Gastrocnemius medialis (tissue), 4 donors: ENCODE measurements at places on chromosomes 1 and 21. TPM values are rescaled to one million over a fixed set of nuclear protein-coding genes. Genes with fewer than 3 reads are reported as not detected.
A peak's percentile ranks its signal among the peaks of the same experiment; 100 is the strongest.

The MAEL gene
- not detected for total RNA-seq

GRCh38 chr1:118101515-118101844 is 83.5 kb downstream of the SPAG17 start:
- no peak for DNase-seq
- H3K4me3 ChIP-seq = no peak overlapping the region
- no peaks in the 10 kb centered on the region for H3K27me3 ChIP-seq
- H3K27ac ChIP-seq = no peak overlapping the region

DNA sequence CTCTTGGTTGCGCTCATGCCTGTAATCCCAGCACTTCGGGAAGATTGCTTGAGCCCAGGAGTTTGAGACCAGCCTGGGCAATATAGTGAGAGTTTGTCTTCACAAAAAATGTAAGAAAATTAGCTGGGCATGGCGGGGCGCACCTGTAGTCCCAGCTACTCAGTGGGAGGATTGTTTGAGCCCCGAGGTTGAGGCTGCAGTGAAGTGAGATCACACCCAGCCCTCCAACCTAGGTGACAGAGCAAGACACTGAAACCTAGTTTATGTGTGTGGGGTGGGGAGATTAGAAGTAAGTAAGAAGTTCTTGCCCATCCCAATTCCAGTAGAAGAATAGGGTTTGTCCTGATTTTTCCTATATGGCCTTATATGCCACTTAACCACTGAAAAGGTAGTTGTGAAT is 2.0 kb downstream of the RPL5 start:
- peak overlapping the region; percentile 97 for H3K27ac ChIP-seq
- peak overlapping the region; percentile 90 for H3K4me3 ChIP-seq
- H3K4me1 ChIP-seq = peaks cover 32% of the 10 kb centered on the region
- no peak for DNase-seq

The OR2T29 gene
- not detected for total RNA-seq

The GOLT1A gene
- 1.3 TPM for total RNA-seq

DNA sequence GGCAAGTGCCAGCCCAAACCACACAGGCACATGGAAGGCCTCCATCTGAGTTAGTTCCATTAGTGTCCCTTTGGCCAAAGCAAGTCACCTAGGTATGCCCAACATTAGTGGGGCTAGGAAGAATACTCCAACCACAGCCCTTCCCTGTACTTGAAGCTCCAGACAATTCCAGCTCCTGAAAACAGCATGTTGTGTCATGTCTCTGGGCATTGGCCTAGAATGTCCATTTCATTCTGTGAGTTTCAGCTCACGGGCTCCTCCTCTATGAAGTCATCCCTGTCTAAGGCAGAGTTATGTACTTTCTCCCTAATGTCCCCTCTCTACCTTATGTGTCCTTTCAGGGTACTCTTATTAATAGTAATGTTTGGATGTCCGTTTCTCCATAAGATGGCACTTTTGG is 96.5 kb upstream of the SPATA6 start:
- H3K4me3 ChIP-seq = no peak overlapping the region
- no peak for DNase-seq
- no peaks in the 10 kb centered on the region for H3K4me1 ChIP-seq
- no peak overlapping the region for H3K27ac ChIP-seq

GRCh38 chr1:173332026-173332425 is 124.9 kb upstream of the TNFSF4 start:
- no peak overlapping the region for H3K4me3 ChIP-seq
- no peaks in the 10 kb centered on the region for H3K4me1 ChIP-seq
- H3K27ac ChIP-seq = no peak overlapping the region
- H3K36me3 ChIP-seq = no peaks in the 10 kb centered on the region
- DNase-seq = no peak

The C8A gene
- not detected for total RNA-seq
